ENCODE measurements at places on chromosomes 1 and 21.

GRCh38 chr1:111990026-111990877 is 784 bp upstream of the KCND3 start:
- peak; percentile 63 for DNase-seq
- no peaks in the 10 kb centered on the region for H3K27me3 ChIP-seq
- H3K27ac ChIP-seq: peak overlapping the region; percentile 75
- H3K36me3 ChIP-seq: no peaks in the 10 kb centered on the region

DNA sequence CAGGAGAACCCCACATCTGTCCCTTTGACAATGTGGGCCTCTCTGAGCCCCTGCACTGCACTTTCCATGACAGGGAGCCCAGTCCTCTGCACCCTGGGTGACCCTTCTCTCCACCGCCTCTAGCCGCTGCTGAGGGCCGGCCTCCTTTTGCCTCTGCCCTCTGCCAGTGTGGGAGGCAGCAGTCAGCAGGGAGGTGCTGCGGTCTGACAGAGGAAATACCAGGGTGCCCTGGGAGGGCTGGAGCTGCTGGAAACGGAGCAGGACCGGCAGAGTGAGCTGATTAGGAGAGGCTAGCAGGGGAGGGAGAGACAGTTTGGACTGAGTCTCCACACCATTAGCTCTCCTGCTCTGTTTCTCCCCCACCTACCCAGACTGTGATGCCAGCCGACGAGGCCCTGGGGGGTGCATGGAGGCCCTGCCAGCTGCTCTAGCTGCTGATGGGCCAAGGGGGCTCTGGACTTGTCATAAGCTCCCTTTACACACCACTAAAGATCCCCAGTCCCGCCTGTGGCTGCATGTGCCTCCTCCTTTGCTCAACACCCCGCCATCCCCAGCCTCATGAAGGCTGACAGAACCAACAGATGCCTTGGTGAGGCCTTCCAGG is 171.1 kb upstream of the KLHDC7A start:
- H3K36me3 ChIP-seq: no peaks in the 10 kb centered on the region
- H3K27me3 ChIP-seq: no peaks in the 10 kb centered on the region
- H3K27ac ChIP-seq: no peak overlapping the region

DNA sequence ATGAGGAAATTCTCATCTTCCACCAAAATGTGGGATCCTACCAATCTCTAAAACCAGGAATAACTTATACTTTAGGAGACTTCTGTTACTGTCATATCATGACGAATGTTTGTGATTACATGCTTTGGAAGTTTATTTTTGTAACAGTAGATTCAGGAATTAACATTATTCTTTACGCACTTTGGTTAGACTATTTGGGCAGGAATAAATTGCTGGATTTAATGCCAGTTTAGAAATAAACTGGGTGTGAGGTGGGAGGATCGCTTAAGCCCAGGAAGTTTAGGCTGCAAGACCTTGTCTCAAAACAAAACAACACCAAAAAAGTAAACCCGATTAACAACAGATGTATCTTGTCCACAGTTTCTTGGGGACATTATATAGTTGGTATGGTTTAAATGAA is 52.1 kb downstream of the MIGA1 start:
- DNase-seq: no peak
- H3K4me1 ChIP-seq: no peaks in the 10 kb centered on the region
- no peaks in the 10 kb centered on the region for H3K27me3 ChIP-seq
- no peak overlapping the region for H3K27ac ChIP-seq
- H3K36me3 ChIP-seq: no peaks in the 10 kb centered on the region

DNA sequence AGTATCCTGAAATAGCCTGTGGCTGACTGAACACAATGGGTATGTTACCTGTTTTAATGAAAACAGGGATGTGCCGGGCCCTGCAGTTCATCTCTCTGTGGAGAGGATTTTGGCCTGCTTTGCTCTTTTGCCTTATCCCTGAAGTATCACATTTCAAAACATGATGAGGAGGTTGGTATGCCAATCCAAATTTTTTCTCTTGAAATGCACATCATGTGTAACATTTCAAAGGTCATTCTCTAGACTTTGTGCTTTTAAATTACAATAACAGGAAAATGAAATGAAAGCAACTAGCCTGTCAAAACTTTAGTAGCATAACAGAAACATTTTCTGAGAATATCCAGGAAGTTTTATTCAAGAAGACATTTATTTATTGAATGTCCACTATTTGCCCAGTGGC is 118.9 kb downstream of the SLC44A5 start:
- DNase-seq: no peak
- H3K4me3 ChIP-seq: no peak overlapping the region
- no peaks in the 10 kb centered on the region for H3K27me3 ChIP-seq
- no peak overlapping the region for H3K27ac ChIP-seq
- no peaks in the 10 kb centered on the region for H3K36me3 ChIP-seq

GRCh38 chr21:34593423-34593822 is 21.5 kb downstream of the RCAN1 start:
- H3K4me1 ChIP-seq: no peaks in the 10 kb centered on the region
- no peaks in the 10 kb centered on the region for H3K27me3 ChIP-seq
- no peak overlapping the region for H3K4me3 ChIP-seq
- H3K27ac ChIP-seq: no peak overlapping the region
- DNase-seq: no peak

- no peak for DNase-seq
- H3K27ac ChIP-seq: peak overlapping the region; percentile 31
- peak overlapping the region; percentile 40 for H3K4me3 ChIP-seq
- no peaks in the 10 kb centered on the region for H3K27me3 ChIP-seq
- no peaks in the 10 kb centered on the region for H3K36me3 ChIP-seq
Observed at GRCh38 chr1:8679929-8680663, 137.3 kb downstream of the RERE start.

DNA sequence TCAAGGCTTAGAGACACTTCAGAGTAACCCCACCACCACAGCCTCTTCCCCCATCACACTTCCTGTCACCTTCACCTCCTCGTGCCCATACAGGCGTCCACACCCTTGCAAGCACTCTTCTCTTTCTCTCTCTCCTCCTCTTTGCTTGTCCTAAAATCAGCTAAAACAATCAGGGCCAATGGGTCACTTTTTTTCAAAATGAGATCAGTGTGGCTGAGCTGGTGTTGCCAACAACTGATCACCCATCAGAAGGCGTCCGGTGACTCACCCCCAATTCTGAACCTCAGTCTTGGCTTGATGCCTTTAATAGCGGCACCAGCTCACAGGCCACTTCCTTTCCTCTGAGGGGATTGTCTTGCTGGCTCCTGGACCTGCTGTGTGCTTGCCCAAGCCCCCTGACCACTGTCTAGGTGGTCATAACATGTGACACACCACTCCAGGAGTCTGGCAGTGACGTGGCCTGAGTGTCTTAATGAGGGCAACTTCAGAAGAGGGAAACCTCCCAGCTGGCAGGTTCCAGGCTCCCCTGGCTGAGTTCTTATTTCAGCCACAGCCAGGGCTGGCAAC is 1.6 kb downstream of the DRAXIN start:
- no peak overlapping the region for H3K4me3 ChIP-seq
- no peak overlapping the region for H3K27ac ChIP-seq
- H3K4me1 ChIP-seq: no peaks in the 10 kb centered on the region

GRCh38 chr1:26791148-26791547 is 3.4 kb downstream of the PIGV start:
- DNase-seq: no peak
- no peaks in the 10 kb centered on the region for H3K36me3 ChIP-seq
- no peak overlapping the region for H3K27ac ChIP-seq

DNA sequence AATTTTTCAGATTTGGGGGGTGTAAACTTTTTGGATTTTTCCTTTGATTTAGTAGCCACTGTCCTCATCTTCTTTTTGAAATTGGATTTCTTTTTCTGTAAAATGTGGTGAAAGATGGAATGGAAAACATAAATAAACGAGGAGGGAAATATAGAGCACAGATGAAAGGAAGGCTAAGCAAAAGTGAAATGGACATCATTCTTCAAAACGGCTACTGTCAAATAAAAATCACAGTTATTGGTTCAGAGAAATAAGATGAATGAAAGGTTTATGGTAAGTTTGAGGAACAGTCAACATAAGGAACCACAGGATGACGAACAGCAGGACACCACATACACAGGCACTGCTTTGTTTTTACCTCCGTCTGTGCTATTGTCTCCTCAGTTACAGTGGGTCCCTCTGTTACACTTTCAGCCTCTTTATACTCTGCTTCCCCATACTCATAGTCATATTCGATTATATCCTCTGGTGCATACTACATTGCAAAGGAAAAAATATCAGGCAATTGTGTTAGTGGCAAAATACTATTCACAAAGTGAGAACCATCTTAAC is 82.4 kb downstream of the COL11A1 start:
- no peaks in the 10 kb centered on the region for H3K27me3 ChIP-seq
- H3K27ac ChIP-seq: no peak overlapping the region
- no peaks in the 10 kb centered on the region for H3K36me3 ChIP-seq
- H3K4me3 ChIP-seq: no peak overlapping the region
- H3K4me1 ChIP-seq: no peaks in the 10 kb centered on the region
- DNase-seq: no peak

DNA sequence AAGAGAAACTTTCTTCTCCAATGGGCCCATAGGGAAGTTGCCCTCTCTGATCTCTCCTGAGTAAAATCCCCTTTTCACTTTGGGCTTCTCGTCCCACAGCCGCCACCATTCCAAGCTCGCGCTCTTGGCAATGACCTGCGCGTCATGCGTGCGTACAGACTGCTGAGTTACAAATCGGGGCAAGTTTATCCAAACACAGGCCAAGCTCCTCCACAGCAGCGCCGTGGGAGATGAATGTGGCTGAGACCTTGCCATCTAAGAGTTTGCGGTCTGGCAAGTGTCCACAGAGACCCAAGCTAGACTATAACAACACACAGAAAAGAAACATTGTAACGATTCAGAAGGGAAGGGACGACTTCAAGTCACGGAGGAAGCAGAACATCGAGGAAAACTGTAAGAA is 116.3 kb upstream of the SOD1 start:
- no peak for DNase-seq
- no peaks in the 10 kb centered on the region for H3K27me3 ChIP-seq
- H3K4me1 ChIP-seq: no peaks in the 10 kb centered on the region
- H3K27ac ChIP-seq: no peak overlapping the region

- H3K4me3 ChIP-seq: no peak overlapping the region
- H3K27ac ChIP-seq: no peak overlapping the region
- no peak for DNase-seq
Observed at GRCh38 chr1:37184789-37185188, 150.5 kb upstream of the GRIK3 start.

DNA sequence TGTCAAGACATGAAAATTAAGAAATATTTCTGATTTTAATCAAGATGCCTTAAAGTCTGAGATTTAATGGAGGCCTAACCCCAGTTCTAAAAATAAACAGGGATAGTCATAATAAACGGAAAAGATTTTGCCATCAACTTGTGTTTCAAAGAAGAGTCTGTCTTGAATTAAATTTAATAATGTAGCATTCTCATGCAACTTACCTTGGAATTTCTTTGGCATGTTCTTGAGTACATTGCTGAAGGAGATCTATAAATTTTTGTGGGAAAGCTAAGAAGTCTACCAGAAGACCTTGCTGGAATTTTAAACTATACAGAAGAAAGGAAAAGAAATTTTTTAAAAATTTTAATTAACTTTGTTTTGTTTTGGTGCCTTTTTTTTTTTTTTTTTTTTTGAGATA is 10.6 kb downstream of the SASS6 start:
- no peaks in the 10 kb centered on the region for H3K4me1 ChIP-seq
- no peak overlapping the region for H3K27ac ChIP-seq
- no peaks in the 10 kb centered on the region for H3K36me3 ChIP-seq
- no peaks in the 10 kb centered on the region for H3K27me3 ChIP-seq
- no peak overlapping the region for H3K4me3 ChIP-seq

- no peak for DNase-seq
- H3K36me3 ChIP-seq: no peaks in the 10 kb centered on the region
- peaks cover 8% of the 10 kb centered on the region for H3K4me1 ChIP-seq
- H3K27ac ChIP-seq: no peak overlapping the region
- no peak overlapping the region for H3K4me3 ChIP-seq
Observed at GRCh38 chr1:18475234-18475905, 5.4 kb upstream of the KLHDC7A start.

- no peaks in the 10 kb centered on the region for H3K4me1 ChIP-seq
- H3K27ac ChIP-seq: no peak overlapping the region
- DNase-seq: no peak
- H3K4me3 ChIP-seq: no peak overlapping the region
Observed at GRCh38 chr1:99601208-99601607, 44.7 kb upstream of the PALMD start.

DNA sequence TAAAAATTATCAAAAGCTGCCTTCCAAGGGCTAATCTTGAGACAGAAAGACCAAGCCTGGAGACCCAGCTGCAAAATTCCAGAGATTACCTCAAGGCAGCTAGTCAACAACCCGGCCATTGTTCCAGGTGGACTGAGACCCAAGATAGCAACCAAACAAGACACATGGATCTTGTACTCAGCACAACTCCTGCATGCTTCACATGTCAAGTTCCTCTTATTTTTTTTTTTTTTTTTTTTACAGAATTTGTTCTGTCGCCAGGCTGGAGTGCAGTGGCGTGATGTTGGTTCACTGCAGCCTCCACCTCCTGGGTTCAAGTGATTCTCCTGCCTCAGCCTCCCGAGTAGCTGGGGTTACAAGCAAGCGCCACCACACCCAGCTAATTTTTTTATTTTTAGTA is 40.1 kb downstream of the CD2 start:
- H3K36me3 ChIP-seq: no peaks in the 10 kb centered on the region
- H3K4me1 ChIP-seq: no peaks in the 10 kb centered on the region
- no peaks in the 10 kb centered on the region for H3K27me3 ChIP-seq
- H3K4me3 ChIP-seq: no peak overlapping the region
- no peak for DNase-seq

DNA sequence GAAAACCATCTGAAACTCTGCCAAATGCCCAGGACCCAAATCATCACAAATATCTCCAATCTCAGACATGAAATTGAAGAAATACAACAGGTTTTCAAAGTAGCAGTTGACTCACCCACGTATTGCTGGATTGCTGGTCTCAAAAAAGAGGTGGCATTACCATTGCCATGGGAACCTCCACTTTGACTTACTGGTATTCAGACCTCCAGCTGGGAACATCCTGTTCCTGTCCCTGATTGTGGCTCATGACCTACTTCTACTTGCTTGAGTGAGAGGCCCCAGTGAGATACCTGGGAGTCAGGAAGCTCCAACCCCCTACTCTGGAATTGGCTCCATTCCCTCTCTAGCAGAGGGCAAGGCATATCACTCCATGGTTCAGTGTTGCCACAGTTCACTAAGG is 64.6 kb downstream of the NMNAT2 start:
- no peak for DNase-seq
- no peak overlapping the region for H3K27ac ChIP-seq
- no peaks in the 10 kb centered on the region for H3K27me3 ChIP-seq
- H3K4me3 ChIP-seq: no peak overlapping the region

DNA sequence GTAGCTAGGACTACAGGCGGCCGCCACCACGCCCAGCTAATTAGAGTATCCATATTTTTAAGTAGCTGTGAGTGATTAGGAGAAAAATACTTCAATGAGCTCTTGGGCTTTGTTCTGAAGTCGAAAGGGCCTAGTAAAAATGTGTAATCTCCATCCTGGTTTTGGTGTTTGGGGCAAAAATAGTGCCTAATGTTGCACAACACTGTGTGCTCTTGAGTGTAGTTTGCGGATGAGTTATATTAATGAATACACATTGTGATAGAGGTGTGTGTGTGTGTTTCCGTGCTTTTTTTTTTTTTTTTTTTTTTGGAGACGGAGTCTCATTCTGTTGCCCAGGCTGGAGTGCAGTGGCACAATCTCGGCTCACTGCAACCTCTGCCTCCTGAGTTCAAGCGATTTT is 6.3 kb upstream of the ARID1A start:
- no peak overlapping the region for H3K27ac ChIP-seq
- H3K4me1 ChIP-seq: peaks cover 29% of the 10 kb centered on the region
- H3K27me3 ChIP-seq: no peaks in the 10 kb centered on the region
- no peak for DNase-seq
- no peak overlapping the region for H3K4me3 ChIP-seq
- H3K36me3 ChIP-seq: no peaks in the 10 kb centered on the region

Data from right lobe of liver (tissue), 6 donors.